ENCODE measurements at places on chromosomes 6 and 20. TPM values are rescaled to one million over a fixed set of nuclear protein-coding genes. Genes with fewer than 3 reads are reported as not detected.

The BMP7 gene
- 3.0 TPM for polyA plus RNA-seq

DNA sequence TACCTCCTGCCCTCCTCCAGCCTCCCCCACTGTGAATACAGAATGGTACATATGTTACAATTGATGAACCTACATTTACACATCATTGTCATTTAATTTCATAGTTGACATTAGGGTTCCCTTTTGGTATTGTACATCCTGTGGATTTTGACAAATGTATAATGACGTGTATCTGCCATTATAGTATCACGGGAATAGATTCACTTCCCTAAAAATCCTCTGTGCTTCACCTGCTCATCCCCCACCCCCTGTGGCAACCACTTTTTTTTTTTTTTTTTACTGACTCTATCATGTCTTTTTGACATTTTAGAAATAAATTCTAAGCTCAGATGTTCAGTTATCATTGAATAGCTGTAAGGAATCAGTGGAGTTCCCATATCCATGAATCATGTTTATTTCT, 30.4 kb downstream of the HECA start:
- no peak overlapping the region for H3K4me3 ChIP-seq
- no peak overlapping the region for H3K27ac ChIP-seq
- no peak for DNase-seq
- no peaks in the 10 kb centered on the region for H3K27me3 ChIP-seq
- H3K4me1 ChIP-seq = peaks cover 13% of the 10 kb centered on the region

The SOX18 gene
- 5.3 TPM for polyA plus RNA-seq

The UBE2J1 gene
- 42.7 TPM for polyA plus RNA-seq

DNA sequence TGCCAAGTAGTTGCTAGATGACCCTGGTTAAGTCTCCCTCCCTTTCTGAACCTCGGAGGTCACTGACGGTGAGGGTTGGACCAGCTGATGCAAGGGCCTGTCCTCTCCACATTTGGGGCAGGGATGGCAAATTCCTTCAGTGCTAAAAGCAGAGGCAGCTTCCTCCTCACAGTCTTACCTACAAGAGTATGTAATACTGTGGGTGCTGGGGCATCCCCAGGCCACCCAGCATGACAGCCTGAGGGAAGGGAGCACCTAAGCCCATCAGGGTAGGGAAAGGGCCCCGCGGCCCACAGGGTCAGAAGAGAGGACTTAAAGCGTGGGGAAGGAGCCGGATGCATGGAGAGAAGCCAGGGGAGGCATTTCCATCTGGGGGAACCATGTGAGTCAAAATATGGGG, 38.0 kb downstream of the TGM3 start:
- peaks cover 5% of the 10 kb centered on the region for H3K4me1 ChIP-seq
- no peak overlapping the region for H3K27ac ChIP-seq
- H3K36me3 ChIP-seq = no peaks in the 10 kb centered on the region
- peaks cover 4% of the 10 kb centered on the region for H3K27me3 ChIP-seq

- H3K27me3 ChIP-seq = peaks cover 3% of the 10 kb centered on the region
- H3K36me3 ChIP-seq = no peaks in the 10 kb centered on the region
- H3K27ac ChIP-seq = no peak overlapping the region
- peaks cover 7% of the 10 kb centered on the region for H3K4me1 ChIP-seq
- H3K4me3 ChIP-seq = no peak overlapping the region
- no peak for DNase-seq
Measured at GRCh38 chr6:44171899-44172546, 13.4 kb downstream of the CAPN11 start.

All from large intestine (tissue), 12 donors.